ENCODE measurements at places on chromosomes 7 and 10. TPM values are rescaled to one million over a fixed set of nuclear protein-coding genes. Genes with fewer than 3 reads are reported as not detected.

Gene KCNMA1
- total RNA-seq: 9.8 TPM

Gene SPDYE1
- total RNA-seq: not detected

Gene CPN1
- total RNA-seq: not detected

Gene ABCA13
- total RNA-seq: under 0.01 TPM

Measured in smooth muscle cell of the coronary artery (primary cell).